ENCODE measurements at places on chromosomes 1 and 21. TPM values are rescaled to one million over a fixed set of nuclear protein-coding genes. Genes with fewer than 3 reads are reported as not detected.

NR1I3 gene
- total RNA-seq: not detected

CRYAA gene
- not detected for total RNA-seq

POLR3GL gene
- total RNA-seq: 24.1 TPM

PDPN gene
- not detected for total RNA-seq

MX1 gene
- 75.9 TPM for total RNA-seq

PTGS2 gene
- total RNA-seq: 3.5 TPM

REN gene
- total RNA-seq: not detected

MAP10 gene
- 1.3 TPM for total RNA-seq

PAQR7 gene
- 1.4 TPM for total RNA-seq

CRP gene
- not detected for total RNA-seq
